ENCODE measurements at places on chromosomes 13 and 19.

DNA sequence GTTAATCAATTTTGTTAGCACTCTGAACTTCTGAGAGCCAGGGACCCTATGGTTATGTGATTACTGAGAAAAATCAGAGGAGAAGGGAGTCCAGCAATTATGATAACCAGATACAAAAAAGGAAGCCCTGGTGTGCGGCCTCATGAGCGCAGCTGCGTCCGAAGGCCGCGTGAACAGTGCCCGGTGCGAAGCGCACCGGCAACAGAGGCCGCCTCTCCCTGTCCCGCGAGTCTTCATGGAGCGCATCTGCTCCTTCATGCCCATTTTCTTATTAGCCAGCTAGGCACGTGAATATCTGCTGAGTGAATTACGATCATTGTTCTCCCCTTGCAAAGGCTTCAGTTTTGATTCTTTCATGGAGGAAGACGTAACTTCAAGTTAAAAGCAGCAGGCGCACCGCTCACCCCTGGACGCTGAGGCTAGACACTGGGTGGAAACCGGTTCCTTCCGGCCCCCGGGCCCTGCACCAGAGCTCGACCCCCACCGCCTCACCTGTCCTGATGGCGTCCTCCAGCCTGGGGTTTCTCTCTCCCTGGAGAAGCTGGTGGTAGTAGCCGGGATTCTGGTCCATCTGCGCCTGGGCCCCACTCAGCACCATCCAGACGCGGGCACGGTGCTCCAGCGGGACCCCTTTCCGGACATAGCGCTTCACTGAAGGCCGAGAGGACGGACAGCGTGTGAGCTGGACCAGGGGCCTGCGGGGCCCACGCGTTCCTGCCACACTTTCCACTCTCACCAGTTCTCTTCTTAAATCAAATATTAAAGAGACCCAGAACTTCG is 8.9 kb downstream of the GRTP1 start:
- no peak for DNase-seq

DNA sequence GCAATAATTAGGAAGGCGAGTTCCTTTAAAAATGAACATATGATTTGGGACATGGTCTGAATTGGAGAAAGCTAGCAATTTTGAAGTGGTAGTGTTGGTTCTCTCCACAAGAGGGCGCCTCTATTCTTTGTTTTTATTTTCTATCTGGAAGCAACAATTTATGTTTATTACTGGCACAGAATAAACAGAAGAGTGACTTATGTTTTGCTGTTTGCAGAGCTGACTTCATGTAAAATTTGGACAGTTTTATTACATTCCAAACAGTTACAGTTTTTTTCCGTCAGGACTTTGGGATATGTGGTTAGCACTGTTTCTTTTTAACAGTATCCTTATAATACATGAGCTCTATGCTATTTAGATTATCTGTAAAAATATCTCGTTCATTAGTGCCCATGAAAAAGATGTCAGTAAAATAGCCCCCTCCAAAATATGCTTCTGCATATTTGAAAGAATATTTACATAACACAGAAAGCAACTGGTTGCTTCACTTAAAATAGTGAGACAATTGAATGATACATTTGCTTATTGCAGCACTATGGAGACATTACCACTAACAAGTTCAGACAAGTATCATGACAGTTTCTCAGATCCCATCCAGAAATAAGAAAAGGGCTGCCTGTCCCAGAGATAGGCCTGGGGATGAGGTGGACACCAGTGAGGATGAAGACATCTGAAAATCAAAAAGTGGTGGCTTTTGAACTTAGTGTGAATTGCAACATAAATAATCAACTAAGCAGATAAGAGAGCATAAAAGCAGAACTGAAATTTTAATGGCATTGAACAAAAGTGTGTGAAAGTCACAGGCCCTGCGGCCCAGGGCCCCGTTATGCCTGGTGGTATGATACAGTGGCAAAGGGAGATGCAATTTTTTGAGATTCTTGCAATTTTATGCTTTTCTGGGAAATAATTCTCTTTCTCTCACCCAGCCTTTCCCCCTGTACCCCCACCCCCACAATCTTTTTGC is 32.3 kb upstream of the FGF9 start:
- DNase-seq: no peak

DNA sequence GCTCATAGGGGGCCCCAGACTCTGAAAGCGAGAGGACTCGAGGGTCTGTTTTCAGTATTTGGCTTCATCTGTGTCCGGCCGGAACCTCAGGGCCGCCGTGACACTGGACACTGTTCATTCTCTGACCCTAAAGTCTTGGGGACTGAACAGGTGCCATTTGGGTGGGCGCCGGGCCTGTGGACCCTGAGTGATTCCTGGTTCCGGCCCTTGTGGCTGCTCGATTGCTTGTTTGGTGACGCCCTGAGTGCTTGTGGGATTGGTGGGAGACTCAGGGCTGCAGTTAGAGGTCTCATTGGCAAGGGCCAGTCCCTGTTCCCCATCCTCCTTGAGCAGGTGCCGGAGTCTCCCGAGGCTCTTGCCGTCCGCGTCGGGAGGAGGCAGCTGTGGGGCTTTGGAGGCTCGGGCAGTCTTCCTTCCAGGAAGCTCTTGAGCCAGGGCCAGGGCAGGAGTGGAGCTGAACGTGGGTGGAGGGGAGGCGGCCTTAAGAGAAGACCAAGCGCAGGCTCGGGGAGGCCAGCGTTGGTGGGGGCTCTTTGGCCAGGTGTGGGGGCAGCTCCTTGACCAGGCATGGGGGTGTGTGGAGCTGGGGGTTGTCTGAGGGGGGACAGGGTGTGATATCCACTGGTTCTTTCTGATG is 4.7 kb downstream of the PTBP1 start:
- DNase-seq: no peak

GRCh38 chr13:33483471-33483870 is 197.9 kb upstream of the STARD13 start:
- DNase-seq: no peak

GRCh38 chr13:79398915-79399314 is 7.1 kb downstream of the RBM26 start:
- no peak for DNase-seq
